Pulmonary artery endothelial cell (primary cell): ENCODE measurements at places on chromosomes 6 and 20. TPM values are rescaled to one million over a fixed set of nuclear protein-coding genes. Genes with fewer than 3 reads are reported as not detected.

DNA sequence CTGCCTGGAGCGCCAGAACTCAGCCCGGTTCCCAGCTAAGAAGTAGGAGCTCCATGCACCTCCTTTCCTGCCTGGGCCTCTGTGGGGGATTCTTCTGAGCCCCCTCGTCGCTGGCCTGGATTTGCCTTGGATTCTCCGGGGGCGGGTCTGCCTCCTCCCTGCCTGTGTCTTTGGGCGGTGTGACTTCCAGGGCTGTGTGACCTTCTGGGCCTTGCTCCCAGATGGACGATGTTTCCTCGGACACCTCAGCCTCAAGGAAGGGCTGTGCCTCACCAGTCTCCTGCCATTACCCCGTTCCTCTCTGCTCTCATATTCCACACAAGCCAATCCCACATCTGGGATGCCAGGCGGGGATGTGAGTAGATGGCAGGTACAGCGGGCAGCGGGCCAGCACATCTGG, 76.8 kb downstream of the ERMARD start:
- no peak for DNase-seq

The LHFPL5 gene
- total RNA-seq: not detected in 2 replicates

The HLA-G gene
- not detected in 2 replicates for total RNA-seq

DNA sequence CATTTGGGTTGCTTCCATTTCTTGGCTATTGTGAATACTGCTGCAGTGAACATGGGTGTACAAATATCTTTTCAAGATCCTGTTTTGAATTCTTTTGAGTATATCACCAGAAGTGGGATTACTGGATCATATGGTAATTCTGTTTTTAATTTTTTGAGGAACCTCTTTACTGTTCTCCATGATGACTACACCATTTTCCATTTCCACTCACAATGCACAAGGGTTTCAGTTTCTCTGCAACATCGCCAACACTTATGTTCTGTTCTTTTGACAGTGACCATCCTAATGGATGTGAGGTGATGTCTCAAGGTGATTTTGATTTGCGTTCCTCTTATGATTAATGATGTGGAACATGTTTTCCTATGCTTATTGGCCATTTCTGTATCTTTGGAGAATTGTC, 214.4 kb upstream of the ZFP64 start:
- DNase-seq: no peak

GRCh38 chr6:127383988-127384387, 40.6 kb upstream of the ECHDC1 start:
- no peak for DNase-seq

- DNase-seq: no peak
Observed at GRCh38 chr6:69894578-69895347, 28.4 kb downstream of the COL19A1 start.

The TXNDC5 gene
- total RNA-seq: 1,753 and 2,272 TPM in 2 replicates

DNA sequence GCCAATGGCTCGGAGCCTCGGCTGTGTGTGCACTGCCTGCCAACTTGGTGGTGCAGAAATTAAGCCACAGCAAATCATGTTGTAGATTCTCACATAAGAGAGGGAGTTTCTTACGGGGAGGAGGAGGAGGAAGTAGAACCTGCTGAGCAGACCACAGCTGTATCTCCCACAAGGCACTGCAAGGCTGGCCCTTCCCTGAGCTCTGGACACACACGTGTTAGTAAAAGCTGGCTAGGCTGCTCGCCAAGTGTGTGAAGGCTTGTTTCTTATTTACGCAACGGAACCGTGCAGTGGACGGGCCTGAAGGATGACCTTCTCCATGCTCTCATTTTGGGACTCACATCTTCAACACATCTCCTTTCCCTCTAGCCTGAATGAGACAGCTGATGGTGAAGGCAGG, 15.7 kb upstream of the QKI start:
- no peak for DNase-seq

GRCh38 chr6:106527979-106528378, 101.3 kb downstream of the RTN4IP1 start:
- DNase-seq: peak; percentile 75

GRCh38 chr6:115544765-115545671, 515.7 kb downstream of the FRK start:
- no peak for DNase-seq

- no peak for DNase-seq
Observed at GRCh38 chr6:143258945-143259344, 191.6 kb downstream of the ADAT2 start.

- DNase-seq: no peak
Observed at GRCh38 chr6:54595844-54596243, 250.7 kb upstream of the FAM83B start.

GRCh38 chr20:63589261-63590217, 15.5 kb upstream of the HELZ2 start:
- DNase-seq: no peak

GRCh38 chr6:136334465-136334846, 44.8 kb upstream of the BCLAF1 start:
- no peak for DNase-seq

DNA sequence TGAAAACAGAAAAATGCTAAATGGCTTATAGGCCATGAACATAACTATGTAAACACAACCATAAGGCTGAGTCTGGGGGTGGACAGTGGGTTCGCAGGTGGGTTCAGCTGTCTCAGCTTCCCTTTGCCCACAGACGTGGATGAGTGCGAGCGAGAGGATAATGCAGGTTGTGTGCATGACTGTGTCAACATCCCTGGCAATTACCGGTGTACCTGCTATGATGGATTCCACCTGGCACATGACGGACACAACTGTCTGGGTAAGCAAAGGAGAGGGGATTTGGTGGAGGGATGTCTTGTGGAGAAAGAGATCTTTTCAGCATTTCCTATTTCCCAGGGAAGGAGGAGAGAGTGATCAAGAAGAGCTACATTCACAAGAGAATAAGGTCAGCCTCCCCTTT, 14.7 kb downstream of the SCUBE3 start:
- no peak for DNase-seq

- DNase-seq: no peak
Observed at GRCh38 chr20:37902504-37903313, at the start of gene VSTM2L. Gene VSTM2L, plus strand, starts transcription at chr20:37903127. Its CDS starts 224 bp downstream, at chr20:37903351.

DNA sequence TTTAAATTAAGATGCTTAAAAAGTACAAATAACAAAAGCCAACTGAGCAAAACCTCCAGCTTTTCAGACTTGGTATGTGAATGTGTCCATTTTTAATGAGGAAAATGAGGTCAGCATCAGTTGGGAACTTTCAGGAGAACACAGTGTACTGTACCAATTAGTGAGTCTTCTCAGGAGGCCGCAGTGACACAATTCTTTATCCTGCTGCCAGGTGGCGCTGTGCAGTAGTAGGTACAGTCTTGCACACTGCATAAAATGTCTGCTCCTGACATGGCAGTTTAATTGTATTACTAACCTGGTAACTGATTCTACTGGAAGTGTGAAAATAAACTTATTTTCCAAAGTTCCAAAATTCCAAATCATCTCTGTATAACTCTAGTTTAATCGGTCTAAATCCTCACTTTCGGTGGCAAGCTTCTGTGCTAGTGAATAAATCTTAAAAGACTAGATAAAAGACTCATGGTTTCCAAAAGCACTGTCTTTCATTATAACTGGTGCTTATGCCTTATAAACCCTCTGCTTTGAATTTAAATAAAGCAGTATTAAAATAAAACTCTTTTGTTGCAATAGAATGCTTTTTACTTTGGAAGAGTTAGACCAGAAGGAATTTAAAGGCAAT, 214.8 kb upstream of the MMS22L start:
- peak; percentile 20 for DNase-seq

The MMS22L gene
- 15.7 and 26.8 TPM in 2 replicates for total RNA-seq

GRCh38 chr6:126959765-126960164, 158.7 kb upstream of the RSPO3 start:
- no peak for DNase-seq

- DNase-seq: no peak
Observed at GRCh38 chr6:168123165-168123911, 44.3 kb upstream of the FRMD1 start.

The LTB gene
- total RNA-seq: 1.6 and 2.2 TPM in 2 replicates

The IP6K3 gene
- not detected in 2 replicates for total RNA-seq

DNA sequence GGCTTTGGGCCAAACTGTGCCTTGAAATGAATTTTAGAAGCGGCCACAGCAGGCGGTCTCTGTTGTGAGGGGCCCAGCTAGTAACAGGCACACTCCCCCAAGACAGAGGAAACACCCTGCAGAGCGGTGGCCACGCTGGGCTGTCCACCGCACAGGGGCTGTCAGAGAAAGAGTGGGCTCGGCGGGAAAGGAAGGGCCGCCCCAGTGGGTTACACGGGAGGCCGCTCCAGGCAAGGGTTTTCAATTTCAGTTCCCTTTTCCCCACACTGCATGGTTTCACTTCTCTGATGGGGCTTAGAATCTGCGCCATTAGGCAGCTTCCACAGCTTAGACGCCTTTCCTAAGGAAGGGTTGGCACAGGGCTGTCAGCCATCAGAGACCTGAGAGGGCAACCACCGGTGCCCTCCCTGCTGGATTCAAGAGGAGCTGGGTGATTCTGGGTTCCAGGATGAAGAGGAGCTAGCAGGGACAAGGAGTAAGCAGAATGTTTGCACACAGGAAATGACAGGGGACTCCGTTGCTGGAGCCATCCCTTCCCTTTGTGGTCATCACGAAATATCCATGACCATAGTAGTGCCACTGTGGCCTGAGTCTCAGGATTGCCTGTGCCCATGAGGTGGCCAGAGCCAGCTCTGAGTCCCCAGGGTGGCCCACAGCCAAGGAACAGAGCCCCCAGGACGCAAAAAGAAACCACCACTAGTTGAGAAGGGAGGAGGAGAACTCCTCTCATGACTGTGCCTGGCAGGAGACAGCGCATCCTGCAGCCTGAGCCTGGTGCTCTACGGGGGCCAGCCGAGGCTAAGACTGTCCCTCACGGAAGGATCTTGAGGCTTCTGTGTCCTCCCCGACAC, 282.7 kb downstream of the NRN1 start:
- DNase-seq: no peak

The PGBD1 gene
- 7.3 and 10.2 TPM in 2 replicates for total RNA-seq
